ENCODE measurements at places on chromosomes 3 and 15.
A peak's percentile ranks its signal among the peaks of the same experiment; 100 is the strongest.

DNA sequence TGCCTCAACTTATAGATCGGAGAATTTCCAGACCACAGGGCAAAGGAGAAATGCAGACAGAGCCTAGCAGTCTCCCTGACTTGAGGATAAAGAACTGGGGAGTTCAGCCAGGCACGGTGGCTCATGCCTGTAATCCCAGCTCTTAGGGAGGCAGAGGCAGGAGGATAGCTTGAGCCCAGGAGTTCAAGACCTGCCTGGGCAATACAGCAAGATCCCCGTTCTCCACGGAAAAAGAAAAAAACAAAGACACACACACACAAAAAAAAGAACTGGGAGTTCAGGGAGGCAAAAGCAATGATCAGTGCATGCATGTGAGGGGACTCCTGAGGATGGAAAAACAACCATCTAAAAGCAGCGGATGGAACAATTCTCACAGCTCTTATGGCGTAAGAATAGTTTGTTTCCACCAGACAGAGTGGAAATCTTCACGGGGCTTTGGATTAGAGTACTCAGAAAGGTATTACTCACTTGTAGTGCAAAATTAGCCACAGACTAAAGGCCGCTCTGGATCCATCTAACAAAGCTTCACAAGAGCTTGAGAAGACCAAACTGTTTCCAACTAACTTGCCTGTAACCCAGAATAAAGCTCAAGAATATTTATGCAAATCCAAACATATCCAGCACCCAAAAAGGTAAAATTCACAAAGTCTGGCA, 16.3 kb downstream of the SEC11A start:
- no peak for DNase-seq

DNA sequence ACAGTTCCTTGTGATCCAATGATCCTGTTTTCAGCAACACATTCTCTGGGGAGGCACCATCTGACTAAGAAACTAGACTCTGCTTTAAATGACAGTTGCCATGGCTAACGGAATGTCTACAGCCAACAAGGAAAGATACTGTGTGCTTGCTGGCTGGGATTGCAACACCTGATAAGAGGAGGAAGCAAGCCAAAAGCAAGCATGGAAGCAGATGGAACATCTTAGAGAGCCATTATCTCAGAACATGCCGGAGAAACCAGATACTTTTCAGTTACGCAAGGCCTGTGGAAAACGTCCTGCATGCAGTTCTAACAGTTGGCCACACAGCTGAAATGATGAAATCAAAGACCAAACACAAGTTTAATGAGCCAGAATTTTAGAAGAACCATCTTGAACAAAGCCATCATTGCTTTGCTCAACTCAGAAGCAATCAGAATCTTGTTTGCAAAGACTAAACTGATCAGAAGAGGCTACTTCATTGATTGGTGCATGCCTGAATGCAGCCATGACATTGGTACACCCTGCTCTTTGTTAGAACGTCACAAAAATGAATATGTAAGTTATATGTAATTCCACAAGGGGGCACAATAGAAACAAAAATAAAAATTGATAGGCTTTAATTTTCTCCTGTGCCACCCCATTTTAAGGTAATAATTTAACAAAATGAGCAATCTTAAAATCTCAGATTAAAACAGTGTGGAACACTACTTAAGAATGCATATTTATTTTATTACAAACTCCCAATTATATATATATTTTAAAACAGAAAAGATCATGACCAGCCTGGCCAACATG, 50.8 kb downstream of the GXYLT2 start:
- peak; percentile 27 for DNase-seq

- no peak for DNase-seq
Observed at GRCh38 chr15:96891046-96891445, 560.5 kb downstream of the NR2F2 start.

DNA sequence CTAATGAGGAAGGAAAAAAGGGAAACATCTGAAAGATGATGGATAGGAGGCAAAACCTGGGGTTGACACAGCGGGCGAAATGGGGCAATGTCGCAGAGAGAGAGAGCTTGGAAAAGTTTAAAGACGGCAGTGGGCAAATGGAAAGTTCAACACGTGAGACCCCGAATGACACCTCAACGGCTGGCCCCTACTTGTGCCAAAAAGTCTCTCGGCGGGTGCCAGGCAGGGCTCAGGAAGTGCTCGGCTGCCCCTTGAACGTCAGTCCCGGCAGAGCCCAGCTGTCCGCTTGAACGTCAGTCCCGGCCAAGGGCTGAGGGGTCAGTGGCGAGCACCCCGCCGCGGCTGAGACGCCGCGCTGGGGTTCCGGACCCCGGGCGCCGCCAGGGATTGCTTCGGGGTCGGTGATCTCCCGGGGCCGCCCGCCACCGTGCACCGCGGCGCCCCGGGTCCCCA, 658 bp downstream of the EOGT start:
- DNase-seq, result peak; percentile 23

DNA sequence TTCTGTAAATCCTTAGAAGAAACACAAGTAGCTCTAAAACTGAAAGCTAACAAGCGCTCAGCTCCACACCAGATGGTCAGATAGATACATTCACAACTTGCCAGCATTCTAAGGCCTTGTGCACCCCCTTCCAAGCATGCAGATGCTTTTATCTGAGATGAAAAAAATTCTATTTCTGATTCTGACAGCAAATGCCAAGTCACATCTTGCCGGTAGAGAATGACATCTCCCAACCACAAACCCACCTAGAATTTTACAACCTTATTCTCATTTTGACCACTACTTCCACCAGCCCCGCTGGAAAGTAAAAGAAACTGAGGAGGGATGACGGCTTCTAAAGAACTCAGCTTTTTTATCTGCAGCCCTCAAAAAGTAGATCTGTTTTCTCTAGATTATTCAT, 57.7 kb downstream of the SUMF1 start:
- DNase-seq, result no peak

DNA sequence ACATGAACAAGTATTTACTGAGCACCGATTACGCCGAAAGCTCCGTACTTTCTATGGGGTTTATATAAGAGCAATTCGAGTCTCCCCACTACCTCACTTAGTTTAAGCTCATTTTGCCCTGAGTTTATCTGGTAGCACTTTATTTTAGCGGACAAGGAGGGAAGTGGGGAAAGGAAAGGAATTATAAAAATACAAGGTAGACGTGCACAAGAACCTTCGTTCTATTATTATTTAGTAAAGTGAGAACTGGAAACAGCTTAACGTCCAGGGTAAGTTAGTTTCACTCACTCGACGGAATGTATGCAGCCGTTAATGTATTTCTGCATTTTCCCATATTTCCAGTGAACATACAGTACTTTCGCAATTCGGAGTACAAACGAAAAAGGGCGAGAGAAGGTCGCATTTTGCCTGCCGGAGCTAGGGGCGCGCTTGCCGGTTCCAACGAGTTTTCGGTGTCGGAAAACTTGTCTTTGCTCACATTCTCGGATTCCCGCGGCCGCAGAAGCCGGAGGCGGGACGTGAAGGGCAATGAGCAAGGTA, 1.2 kb upstream of the STT3B start:
- DNase-seq, result no peak

- DNase-seq, result peak; percentile 90
Observed at GRCh38 chr3:129314386-129315222, 35.9 kb downstream of the HMCES start.

- DNase-seq, result no peak
Observed at GRCh38 chr3:13299531-13300155, 120.5 kb downstream of the NUP210 start.

DNA sequence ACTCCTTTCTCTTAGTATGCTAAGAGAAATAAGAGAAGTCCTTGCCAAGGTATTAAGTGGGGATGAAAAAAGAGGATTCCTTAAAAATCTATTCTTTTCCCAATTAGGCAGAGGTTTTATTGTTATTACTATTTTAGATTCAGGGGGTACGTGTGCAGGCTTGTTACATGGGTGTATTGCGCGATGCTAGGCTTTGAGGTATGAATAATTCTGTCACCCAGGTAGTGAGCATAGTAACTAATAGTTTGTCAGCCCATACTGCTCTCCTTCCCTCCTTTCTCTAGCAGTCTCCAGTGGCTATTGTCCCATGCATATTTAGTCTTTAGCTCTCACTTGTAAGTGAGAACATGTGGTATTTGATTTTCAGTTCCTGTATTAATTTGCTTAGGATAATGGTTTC, 83.9 kb downstream of the LEKR1 start:
- DNase-seq, result no peak

DNA sequence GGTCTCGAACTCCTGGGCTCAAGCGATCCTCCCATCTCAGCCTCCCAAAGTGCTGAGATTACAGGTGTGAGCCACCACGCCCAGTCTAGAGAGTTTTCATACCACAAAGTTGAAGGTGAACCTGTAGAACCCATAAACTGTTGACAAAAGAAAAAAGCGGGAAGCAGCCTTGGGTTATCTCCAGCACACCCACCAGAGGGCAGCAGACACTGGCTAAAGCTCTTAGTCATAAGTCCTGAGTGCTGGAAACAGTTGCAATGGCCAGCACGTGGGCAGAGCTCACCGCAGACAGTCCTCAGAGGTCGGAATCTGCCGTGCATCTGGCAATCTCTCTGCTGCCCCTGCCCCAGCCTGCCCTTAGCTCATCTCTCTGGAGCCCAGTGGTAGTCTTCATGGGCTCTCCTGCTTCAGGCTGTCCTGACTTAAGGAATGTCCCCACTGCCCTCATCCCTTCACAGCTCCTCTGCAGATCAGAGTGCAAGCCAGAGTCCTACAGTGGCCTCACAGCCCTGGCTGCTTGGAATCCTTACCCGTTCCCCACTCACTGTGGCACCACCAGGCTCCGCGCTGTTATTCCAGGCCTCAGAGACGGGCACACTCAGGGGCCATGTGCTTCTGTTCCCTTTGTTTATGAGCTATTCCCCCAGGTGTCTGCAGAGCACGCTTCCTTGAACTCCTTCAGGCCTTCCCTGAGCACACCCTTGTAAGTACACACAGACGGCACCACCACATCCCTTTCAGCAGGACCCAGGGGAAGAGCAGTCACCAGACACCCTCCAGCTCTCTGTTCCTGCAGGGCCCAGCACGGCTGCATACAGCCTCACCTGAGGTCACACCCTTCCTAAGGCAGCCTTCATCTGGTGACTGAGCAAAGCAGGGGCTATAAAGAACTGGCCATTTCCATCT, 8.8 kb upstream of the ELP6 start:
- peak; percentile 81 for DNase-seq

GRCh38 chr3:177106184-177106583, 91.1 kb downstream of the TBL1XR1 start:
- no peak for DNase-seq

DNA sequence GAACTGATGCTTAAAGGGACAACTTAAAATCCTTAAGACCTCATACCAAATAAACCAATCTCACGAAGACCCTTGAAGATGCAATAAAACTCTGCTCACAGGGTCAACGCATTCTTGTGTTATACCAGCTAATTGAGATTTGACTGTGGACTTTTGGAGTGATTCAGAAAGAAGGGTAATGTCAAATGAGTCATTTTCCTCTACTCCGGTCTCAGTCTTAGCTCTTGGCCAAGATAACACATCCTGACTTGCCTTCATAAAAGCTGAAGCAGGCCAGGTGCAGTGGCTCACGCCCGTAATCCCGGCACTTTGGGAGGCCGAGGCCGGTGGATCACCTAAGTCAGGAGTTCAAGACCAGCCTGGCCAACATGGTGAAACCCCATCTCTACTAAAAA, 3.8 kb downstream of the PKM start:
- DNase-seq, result no peak

GRCh38 chr15:33559207-33559890, 248.6 kb downstream of the RYR3 start:
- no peak for DNase-seq

DNA sequence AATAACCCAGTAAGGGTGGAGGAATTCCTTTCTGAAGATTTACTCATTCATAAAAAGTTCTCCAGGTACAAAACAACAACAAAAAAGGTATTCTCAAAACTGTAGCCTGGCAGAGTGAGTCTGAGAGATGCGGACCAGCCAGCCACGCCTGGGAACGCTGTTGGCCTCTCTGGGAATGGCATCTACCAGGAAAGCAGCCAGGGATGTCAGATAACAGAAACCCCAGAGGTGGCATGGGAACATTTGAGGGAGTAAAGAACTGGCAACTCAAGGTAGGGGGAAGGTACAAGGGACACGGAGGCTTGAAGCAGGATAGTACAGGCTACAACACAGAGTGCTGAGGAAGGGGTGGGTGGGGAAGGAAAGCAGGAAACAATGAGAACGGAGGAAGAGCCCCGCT, 7.1 kb upstream of the AP3S2 start:
- no peak for DNase-seq

- DNase-seq, result no peak
Observed at GRCh38 chr3:13193320-13194284, 120.4 kb upstream of the IQSEC1 start.

DNA sequence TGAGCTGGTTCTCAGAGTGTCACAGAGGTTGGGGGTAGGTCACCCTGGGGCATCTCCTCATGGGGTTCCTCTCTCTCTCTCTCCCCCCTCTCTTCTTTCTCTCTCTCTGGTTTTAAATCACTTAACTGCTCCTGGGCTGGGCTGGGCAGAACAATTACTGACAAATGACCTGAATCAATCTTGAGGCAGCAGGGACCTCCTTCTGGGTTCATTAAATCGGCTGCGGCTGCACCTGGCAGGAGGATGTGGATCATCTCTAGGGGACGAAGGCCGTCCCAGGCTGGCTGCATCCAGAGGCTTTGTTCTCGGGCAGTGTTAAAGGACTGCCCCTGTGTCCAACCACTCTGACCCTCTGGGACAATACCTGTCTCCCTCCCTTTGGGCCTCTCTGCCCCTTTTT, 143.1 kb downstream of the TLE3 start:
- DNase-seq, result no peak

DNA sequence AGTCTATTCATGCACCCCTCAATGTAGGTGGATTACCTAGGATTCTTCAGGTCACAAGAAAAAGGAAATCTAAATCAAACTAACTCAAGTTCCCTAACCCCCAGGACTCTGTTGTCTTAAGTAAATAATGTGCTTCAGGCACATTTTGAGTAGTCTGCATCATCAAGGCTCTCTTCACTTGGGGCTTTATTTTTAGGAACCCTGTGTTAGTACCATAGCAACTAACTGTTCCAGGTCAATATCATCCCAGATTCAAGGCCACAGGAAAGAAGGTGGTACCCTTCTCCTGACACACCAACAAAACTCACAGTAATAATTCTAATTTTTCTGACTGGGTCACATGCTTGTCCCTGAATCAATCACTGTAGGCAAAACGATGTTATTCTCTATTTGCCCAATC, 218.1 kb downstream of the MAGI1 start:
- no peak for DNase-seq

DNA sequence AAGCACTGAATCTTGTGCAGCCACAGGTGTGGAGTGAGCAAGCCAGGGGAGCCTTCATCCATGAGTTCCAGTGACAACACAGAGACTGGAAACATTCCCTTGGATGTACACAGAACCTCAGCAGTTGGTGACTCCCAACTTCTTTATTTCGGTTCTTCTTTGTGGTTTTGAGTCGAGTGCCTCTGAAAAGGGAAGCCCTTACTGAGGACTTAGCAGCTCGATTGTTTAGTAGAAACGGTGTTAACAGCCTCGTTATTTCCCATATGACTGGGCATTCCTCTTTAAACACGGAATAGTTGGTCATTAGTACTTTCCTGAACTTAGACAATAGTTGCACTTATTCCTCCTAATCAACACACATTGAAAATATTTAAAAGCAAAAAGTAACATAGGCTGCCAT, 7.7 kb downstream of the SLCO3A1 start:
- DNase-seq, result no peak

- no peak for DNase-seq
Observed at GRCh38 chr3:194688946-194689345, 3.3 kb downstream of the FAM43A start.

- DNase-seq, result no peak
Observed at GRCh38 chr15:63192619-63193206, 3.3 kb downstream of the RAB8B start.

- DNase-seq, result no peak
Observed at GRCh38 chr3:48222616-48223513, at the start of gene CAMP. Gene CAMP (plus strand): TSS chr3:48223495. CDS start chr3:48223512, 17 bp downstream.

GRCh38 chr3:158882445-158882844, 80.6 kb downstream of the MFSD1 start:
- DNase-seq, result no peak

Measured in renal cortex interstitium (tissue), 15 donors.